ENCODE measurements at places on chromosomes 4 and X.

DNA sequence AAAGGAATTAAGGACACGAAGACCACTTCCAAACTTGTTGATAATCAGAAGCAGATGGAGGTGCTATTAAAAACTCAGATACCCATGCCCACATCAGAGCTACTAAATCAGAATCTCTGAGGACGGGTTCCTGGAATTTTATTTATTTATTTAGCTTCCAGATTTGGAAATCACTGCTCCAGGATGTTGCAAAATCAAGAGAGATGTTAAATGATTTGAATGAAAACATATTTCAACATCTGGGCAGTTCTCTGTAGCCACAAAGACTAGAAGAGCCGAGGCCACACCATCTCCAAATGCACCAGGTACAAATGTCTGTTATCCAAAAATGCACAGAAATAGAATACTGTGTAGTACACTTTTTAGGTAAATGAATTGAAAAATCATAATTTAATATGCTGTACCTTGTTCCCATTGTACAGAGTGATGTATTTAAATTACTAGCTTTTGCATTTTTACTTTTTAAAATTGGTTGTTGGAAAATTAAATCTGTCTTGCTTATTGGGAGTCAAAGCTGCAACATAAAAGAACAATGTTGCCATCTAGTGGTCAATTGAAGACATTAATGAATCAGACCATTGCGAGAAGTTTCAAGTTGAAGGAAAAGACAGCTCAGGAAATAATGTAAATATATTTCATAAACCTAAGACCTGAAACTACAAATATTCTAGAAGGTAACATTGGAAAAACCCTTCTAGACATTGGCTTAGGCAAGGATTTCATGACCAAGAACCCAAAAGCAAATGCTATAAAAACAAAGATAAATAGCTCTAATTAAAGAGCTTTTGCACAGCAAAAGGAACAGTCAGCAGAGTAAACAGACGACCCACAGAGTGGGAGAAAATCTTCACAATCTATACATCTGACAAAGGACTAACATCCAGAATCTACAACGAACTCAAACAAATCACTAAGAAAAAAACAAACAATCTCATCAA is 151.3 kb upstream of the TTC29 start:
- DNase-seq: peak; percentile 60

DNA sequence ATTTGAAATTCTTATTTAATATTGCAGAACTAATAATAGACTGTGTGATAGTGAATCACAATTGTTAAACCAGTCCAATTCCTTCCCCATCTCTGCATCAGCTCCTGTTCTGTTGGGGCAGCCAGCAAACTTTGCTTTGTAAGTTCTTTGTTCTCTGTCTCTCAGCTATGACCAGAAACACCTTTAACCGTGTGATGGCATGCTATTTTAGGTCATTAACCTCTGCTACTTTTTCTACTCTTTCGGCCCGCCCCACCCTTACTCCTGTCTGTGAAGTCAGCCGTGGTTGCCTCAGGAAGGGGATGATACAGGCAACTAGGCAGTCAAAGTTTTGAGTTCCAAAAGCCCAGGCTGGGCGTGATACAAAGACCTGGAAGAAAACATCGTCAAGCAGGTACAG is 51.3 kb upstream of the EGFL6 start:
- no peak for DNase-seq

DNA sequence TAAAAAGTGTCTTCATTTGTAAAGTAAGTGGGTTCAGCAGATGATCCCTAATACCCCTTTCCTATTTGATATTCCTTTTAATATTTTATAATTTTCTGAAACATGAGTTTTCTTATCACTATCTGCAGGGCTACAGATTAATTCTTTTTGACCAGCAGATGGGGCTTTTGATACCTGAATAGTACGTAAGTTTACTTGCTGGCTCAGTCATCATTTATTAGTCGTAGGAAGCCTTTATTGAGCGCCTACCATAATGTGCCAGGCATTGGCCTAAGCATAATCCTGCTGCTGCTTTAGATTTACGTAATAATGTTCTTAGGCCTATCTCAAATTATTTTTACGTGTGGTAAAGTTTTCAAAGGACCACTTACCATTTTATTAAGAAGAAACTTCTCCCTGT is 33.1 kb downstream of the OSTC start:
- no peak for DNase-seq

GRCh38 chrX:3526071-3526470 is 179.6 kb upstream of the MXRA5 start:
- DNase-seq: no peak

GRCh38 chr4:188086858-188087257 is 22.5 kb downstream of the TRIML2 start:
- DNase-seq: no peak

GRCh38 chr4:169024762-169025161 is 14.7 kb upstream of the CBR4 start:
- DNase-seq: peak; percentile 76

DNA sequence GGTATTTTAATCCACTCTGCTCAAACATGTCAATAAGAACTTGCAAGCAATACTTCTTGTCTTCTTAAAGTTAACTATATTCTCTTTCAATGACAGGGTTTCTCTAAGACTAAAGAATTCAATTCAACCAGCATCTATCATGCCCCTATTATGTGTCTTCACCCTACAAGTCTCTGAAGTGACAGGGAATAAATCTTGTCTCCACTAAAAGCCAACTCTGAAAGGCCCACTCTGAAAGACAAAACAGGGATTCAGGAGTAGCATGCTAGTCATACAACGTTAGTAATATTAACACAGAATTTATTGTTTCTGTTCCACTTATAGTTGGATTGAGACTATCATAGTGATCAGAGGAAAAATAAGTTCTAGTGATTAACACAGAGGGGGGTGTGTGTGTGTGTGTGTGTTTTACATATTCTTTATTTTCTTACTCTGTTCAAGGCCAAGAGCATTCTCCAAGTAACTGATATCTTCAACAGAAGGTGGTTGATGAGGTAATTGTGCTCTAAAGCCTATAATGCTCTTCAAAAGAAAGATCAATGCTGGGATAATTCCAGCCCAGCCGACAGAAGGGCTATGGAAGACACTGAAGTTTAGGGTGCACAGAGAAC is 122.4 kb upstream of the DCLK2 start:
- DNase-seq: no peak

DNA sequence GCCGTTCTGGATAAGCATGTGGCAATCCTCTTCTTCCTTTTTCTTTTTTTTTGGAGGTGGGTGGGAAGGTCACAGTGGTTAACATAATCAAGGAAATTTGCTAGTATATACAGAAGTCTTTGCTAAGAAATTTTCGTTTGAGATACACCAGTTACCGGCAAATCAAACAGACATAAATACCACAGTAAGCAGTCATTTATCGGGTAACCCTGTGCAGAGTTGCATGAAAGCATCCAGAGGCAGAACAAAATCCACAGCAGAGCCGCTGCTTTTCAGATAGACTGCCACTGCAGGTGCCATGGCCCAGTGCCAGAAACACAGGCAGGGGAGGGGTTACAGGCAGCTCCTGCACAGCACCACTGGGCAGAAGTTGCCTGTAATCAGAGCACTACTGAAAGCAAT is 179.1 kb upstream of the MAB21L2 start:
- no peak for DNase-seq

DNA sequence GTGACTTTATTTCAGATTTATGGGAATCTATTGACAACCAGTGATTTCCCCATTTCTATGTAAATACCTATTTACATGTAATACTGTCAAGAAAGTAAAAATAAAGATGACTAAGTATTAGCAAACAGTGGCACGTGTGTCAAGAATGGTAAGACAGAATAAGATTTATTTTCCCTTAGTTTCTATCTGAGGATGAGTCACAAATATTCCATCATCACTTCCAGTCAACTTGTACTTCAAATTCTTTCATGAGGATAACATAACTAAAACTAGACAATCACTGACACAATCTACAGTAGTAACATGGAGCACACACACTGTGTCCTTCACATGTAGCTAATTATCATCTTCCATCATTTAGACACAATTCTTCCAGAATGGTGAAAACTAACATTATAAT is 625.3 kb upstream of the PCDH7 start:
- no peak for DNase-seq

GRCh38 chr4:75031775-75032174 is 98.9 kb downstream of the PARM1 start:
- no peak for DNase-seq

DNA sequence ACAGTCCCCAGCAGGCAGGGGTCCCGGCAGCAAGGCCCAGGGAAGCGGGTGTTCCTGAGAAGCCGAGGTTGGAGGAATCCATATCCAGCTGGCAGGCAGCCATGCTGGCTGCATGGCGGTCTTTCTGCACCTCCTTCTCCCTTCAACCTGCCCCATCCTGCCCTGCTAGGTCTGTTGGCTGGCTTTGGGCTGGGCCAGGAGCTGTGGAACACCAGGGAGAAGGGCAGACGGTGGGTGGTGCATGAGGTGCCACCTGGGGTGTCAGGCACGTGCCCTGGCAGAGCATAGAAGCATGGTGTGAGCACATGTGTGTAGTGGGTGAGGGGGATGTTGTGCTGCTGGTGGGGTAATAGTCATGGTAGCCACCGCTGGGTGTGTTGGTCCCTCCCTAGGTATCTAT is 150.1 kb downstream of the PJA1 start:
- DNase-seq: no peak

GRCh38 chrX:13778916-13779315 is 38.0 kb downstream of the GPM6B start:
- DNase-seq: no peak

GRCh38 chrX:20595928-20596575 is 329.3 kb upstream of the RPS6KA3 start:
- DNase-seq: no peak

DNA sequence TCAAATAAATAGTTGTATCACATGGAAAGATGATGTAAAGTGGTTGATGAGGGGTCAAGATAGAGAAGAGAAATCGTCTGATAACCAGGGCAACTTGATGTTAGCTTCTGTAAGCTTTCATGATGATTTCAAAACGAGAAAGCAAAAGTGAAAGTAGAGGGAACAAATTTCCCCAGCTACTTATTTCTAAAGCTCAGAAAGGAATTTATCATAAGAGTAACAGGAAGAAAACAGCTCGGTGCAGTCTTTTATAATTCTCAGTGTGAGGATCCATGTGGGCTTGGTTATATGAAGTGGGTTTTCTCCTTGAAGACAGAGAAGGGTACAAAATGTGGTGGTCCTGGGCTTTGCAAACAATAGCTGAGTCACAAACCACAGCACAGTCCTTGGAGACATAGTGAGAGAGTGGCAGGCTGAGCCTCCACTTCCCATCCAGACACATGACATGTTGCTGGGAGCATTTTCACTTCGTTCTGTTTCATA is 32.1 kb upstream of the GLRA2 start:
- no peak for DNase-seq

DNA sequence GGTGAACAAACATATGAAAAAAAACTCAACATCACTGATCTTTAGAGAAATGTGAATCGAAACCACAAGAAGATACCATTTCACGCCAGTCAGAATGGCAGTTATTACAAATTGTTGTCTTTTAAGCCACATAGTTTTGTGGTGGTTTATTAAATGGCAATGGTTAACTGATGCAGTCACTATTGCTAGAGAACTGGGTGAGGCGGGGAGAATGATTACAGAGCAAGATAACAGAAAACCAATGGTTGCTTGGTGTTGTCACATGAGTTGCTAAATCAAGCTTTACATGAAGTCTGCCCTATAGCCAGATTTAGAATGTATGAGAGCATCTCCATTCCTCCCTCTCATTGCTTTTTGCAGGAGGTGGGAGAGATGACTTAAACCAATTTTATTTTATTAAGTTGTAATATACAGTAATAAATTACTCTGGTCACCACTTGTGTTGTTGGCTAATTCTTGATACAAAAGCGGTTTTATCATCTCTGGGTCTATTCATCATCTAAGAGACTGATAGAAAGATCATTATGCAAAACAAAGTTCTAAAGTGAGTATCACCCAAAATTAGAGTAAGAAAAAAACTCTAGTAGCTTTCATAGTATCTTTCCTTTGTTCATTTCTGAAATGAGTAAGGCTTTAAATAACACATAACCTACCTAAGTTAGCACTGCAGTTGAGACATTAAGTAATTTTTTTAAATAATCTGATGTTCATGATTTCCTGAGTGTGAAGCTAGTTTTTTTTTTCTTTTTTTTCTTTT is 859.5 kb downstream of the STIM2 start:
- no peak for DNase-seq

DNA sequence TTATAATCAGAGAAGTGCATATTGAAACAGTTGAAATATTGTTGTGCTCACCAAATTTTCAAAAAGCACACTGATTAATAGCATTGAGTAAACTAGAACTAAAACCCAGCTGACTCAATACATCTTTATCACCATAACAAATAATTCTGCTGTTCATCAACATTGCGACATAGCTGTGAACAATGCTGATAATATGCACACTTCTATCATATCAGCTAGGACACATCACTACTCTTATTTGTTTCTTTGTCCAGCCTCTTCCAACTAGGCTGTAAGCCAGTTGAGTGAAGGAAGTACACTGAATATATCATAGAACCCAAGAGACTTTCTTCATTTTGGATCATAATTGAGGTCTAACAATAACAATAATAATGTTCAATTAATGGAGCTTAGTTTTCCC is 349.7 kb downstream of the IQCM start:
- DNase-seq: no peak

- no peak for DNase-seq
These were observed 12.2 kb downstream of the WDR1 start for GRCh38 chr4:10104211-10104990.

DNA sequence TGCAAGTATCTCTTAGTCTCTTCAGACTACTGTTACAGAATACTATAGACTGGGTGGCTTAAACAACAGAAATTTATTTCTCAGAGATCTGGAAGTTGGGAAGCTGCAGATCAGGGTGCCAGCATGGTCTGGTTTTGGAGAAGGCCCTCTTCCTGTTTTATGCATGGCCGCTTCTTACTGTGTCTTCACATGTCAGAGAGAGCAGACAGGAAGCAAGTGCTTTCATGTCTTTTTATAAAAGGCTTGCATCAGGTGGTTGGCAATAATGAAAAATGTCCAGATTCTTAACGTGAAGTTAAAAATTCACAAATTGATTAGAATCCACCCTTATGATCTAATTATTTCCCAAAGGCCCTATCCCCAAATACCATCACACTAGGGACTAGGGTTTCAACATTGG is 284.9 kb downstream of the RPA4 start:
- no peak for DNase-seq

- peak; percentile 22 for DNase-seq
These were observed 151.7 kb upstream of the RPS6KA6 start for GRCh38 chrX:84339507-84340364.

DNA sequence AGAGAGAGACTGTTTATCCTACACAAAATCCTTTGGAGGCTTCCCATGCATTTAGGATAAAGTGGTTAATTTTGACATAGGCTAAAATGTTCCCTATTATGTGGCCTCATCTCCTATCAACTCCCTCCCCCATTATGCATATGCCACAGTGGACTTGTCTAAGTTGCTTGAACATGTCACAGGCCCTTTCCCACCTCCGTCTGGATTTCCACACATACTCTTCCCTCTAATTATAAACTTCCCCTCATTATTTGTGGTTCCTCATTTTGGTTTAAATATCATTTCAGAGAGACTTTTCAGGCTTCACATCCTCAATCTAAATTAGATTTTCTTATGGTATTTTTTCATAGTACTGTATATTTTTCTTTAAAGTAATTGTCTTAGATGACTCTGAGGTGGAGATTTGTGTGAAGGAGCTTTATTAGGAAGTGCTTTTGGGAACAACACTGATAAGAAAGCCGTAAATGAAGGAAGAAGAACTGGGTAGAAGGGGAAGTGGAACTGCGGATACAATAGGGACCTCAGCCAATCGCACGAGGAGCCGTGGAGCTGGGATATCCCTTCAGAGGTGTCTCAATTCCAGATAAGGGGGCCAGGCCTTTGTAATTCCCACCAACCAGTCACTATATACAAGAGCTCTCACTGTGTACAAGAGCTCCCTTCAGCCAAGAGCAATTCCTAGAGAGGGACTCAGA is 7.9 kb downstream of the C4orf17 start:
- no peak for DNase-seq
